ENCODE measurements at places on chromosomes 7 and 10. TPM values are rescaled to one million over a fixed set of nuclear protein-coding genes. Genes with fewer than 3 reads are reported as not detected.

Gene MMP21
- total RNA-seq = not detected

DNA sequence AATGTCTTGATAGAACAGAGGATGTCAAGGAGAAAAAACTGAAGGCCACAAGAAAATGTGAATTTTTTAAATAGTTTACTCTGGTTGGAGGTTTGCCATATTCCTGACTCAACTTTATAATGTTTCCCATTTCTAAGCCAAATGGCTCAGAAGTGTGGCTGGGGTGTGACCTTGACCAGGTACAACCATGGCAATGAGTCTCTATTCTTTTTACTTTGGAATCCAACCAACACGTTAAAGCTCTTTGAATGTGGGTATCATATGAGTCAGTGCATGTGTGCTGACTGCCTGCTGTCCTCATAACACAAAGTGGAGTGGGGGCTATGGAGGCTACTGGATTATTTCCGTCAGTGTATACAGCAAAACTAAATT lies 33.5 kb upstream of the DLD start:
- peak; percentile 4 for DNase-seq

Gene TRPV6
- not detected for total RNA-seq

DNA sequence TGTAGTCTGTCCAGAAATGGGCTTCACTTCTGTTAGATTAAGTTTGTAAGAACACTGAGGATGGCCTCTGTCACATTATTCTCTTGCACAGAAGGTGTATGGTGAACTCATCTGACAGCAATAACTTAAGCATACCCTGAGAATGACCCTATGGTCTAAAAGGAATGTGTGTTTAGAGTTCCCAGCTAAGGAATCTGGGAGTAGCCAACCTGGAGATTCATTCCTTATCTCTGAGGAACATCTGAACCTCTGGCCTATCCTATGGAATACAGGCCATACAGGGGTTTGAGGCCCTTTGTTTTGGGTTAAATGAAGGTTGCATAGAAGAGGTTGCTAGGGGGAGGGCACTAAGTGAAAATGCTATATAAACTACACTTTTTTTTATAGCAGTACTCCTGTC lies 41.4 kb downstream of the LAMB4 start:
- DNase-seq = peak; percentile 44

GRCh38 chr7:154842591-154842990 lies 160.3 kb downstream of the PAXIP1 start:
- DNase-seq = peak; percentile 50

Gene GIMAP6
- total RNA-seq = not detected

- peak; percentile 10 for DNase-seq
These were observed 485.8 kb downstream of the PLXNA4 start for GRCh38 chr7:132090444-132090843.

Gene NUTM2A
- total RNA-seq = under 0.01 TPM

Gene UPP1
- 34.5 TPM for total RNA-seq

DNA sequence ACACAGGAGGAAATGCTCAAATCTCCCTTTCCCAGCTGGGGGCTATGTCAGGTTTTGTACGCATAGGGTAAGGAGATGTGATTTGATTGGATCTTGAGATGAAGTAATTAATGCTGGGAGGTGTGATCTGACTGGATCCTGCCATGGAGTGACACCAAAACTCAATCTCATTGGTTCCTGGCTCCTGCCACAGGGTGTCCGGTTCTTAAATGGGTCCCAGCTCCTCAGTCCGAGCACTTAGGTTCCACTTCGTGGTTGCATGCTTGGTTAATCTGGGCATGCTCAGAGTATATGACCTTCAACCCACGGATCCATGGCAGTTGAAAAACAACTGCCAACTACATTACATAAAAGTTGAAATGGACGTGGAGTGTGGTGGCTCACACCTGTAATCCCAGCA lies 3.1 kb upstream of the ZNF12 start:
- DNase-seq = no peak

- no peak for DNase-seq
These were observed 115.9 kb downstream of the VIPR2 start for GRCh38 chr7:159028508-159029401.
